RPMI7951 (cell line): ENCODE measurements at places on chromosomes 12 and 14. TPM values are rescaled to one million over a fixed set of nuclear protein-coding genes. Genes with fewer than 3 reads are reported as not detected.
A peak's percentile ranks its signal among the peaks of the same experiment; 100 is the strongest.

ACAD10 gene
- 5.9 and 9.9 TPM in 2 replicates for total RNA-seq

GRCh38 chr14:89810101-89810500 is 144.4 kb downstream of the EFCAB11 start:
- DNase-seq: no peak

KLRB1 gene
- not detected in 2 replicates for total RNA-seq

- DNase-seq: no peak
These were observed 49.9 kb downstream of the TSPAN8 start for GRCh38 chr12:71107936-71108335.

DNA sequence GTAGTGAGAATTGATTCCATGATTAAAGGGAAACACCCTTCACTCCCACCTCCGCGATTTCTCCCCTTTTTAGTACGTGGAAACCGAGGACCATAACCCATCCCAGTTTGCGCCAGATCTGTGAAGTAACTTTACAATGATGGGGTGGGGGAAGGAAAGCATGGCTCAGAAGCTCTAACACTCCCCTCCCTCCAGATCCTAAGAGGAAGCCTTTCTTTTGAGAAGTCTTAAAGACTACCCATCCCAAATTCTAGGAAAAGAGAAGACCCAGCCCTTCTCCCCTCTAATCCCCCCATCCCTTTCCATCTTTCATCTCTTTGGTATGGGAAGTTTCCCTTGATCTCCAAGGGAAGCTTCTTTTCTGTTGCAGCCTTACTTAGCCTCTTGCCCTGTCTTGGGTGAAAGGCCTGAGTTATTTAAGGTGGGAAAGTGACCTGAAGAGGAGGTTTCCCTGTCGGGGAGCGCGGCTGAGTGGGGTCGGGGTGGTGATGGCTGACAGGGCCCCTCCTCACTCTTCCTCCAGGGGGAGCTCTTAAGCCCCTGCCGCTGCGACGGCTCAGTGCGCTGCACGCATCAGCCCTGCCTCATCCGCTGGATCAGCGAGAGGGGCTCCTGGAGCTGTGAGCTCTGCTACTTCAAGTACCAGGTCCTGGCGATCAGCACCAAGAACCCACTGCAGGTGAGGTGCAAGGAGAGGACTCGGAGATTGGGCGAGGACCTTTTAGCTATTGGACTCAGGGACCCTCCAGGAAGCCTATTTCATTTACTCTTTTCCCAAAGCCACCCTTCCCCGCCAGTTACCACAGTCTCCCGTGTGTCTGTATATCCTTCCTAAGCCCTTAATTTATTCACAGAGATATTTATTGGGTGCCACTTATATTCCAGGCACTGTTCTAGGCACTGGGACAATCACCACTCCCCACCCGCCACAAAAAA is 1.8 kb downstream of the MARCHF9 start:
- DNase-seq: peak; percentile 36

GRCh38 chr12:80763874-80764273 is 47.2 kb downstream of the MYF5 start:
- DNase-seq: peak; percentile 27

- DNase-seq: peak; percentile 94
These were observed 583 bp downstream of the CPNE8 start for GRCh38 chr12:38904537-38905479.

DNA sequence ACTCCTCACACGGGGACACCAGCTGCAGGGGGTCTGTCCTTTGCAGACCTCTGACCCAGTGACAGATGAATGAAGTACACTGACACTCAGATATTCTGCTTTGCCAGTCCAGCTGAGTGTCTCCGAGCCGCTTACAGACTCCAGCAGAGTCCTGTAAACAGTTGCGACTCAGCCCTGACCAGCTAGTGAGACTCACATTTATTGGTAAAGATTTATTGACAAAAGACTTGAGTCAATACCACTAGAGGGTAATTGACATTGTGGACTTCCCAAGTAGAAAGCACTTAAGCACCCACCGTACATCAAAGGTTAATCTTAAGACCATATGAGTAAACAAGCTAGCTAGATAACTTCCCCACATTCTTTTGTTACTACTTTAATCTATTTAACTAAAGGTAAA is 9.8 kb upstream of the FKBP4 start:
- DNase-seq: no peak

GRCh38 chr12:26711569-26711968 is 121.4 kb downstream of the ITPR2 start:
- no peak for DNase-seq
